ENCODE measurements at places on chromosomes 5 and 9. TPM values are rescaled to one million over a fixed set of nuclear protein-coding genes. Genes with fewer than 3 reads are reported as not detected.

VLDLR gene
- 1.4 TPM for total RNA-seq

CDHR2 gene
- total RNA-seq, result not detected

TEK gene
- total RNA-seq, result 79.5 TPM

SURF1 gene
- 33.4 TPM for total RNA-seq

OR13F1 gene
- total RNA-seq, result not detected

PCDHGB5 gene
- total RNA-seq, result 7.9 TPM

TRAPPC13 gene
- total RNA-seq, result 15.7 TPM

PHPT1 gene
- 189 TPM for total RNA-seq

TNC gene
- total RNA-seq, result 7.2 TPM

PKD2L2 gene
- total RNA-seq, result not detected

SHC3 gene
- total RNA-seq, result under 0.01 TPM

MAMDC2 gene
- 4.9 TPM for total RNA-seq

FCN2 gene
- total RNA-seq, result not detected

FAM153A gene
- total RNA-seq, result not detected

SAPCD2 gene
- total RNA-seq, result 28.1 TPM

ZNF454 gene
- total RNA-seq, result 0.74 TPM

OTP gene
- not detected for total RNA-seq

SCGB3A2 gene
- not detected for total RNA-seq

C5orf46 gene
- total RNA-seq, result not detected

GABRA1 gene
- not detected for total RNA-seq

ZNF883 gene
- total RNA-seq, result 0.25 TPM

SNX30 gene
- 3.4 TPM for total RNA-seq

MEGF10 gene
- total RNA-seq, result 0.15 TPM

LCN10 gene
- total RNA-seq, result not detected

GDA gene
- 2.7 TPM for total RNA-seq

NIM1K gene
- not detected for total RNA-seq

FGF10 gene
- total RNA-seq, result not detected

NUTM2G gene
- total RNA-seq, result not detected

TUT7 gene
- 11.2 TPM for total RNA-seq

CCDC152 gene
- total RNA-seq, result 0.20 TPM

PCDHB7 gene
- total RNA-seq, result 0.05 TPM

BTNL3 gene
- not detected for total RNA-seq

CCDC180 gene
- 1.4 TPM for total RNA-seq

HTR4 gene
- total RNA-seq, result not detected

GABRA6 gene
- not detected for total RNA-seq

TIMD4 gene
- not detected for total RNA-seq

ANKRD31 gene
- total RNA-seq, result not detected

FBXO38 gene
- 33.5 TPM for total RNA-seq

ACO1 gene
- total RNA-seq, result 76.7 TPM

SPATA31C1 gene
- not detected for total RNA-seq

AMBP gene
- total RNA-seq, result not detected

SPATA31E1 gene
- not detected for total RNA-seq

PRRX2 gene
- 0.20 TPM for total RNA-seq

CNTNAP3B gene
- total RNA-seq, result 22.2 TPM

PSD2 gene
- total RNA-seq, result not detected

PTPN3 gene
- under 0.01 TPM for total RNA-seq

TAF11L10 gene
- not detected for total RNA-seq

LRRC26 gene
- total RNA-seq, result not detected

ZNF462 gene
- total RNA-seq, result 4.6 TPM

ZFP37 gene
- total RNA-seq, result 0.60 TPM

TBC1D2 gene
- total RNA-seq, result 14.1 TPM

NMUR2 gene
- not detected for total RNA-seq

RANBP17 gene
- 2.9 TPM for total RNA-seq

PPP2R2B gene
- 0.27 TPM for total RNA-seq

Data from mammary microvascular endothelial cell (primary cell).